Foreskin melanocyte (primary cell): ENCODE measurements at places on chromosomes 1 and 21.

DNA sequence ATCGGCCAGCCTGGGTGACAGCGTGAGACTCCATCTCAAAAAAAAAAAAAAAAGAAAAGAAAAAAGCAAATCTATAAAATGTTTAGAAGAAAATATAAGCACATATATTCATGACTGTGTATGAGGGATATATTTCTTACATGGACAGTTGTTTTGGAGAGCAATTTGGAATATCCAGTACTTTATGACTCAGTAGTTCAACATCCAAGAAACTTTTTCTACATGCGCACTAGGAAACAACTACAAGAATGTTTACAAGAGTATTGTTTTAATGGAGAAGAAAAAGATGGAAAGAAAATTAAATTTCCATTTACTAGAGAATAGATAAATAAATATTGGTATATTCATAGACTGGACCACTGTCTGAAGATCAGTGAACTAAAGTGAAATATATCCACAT lies 77.5 kb downstream of the MAST2 start:
- no peak for DNase-seq

DNA sequence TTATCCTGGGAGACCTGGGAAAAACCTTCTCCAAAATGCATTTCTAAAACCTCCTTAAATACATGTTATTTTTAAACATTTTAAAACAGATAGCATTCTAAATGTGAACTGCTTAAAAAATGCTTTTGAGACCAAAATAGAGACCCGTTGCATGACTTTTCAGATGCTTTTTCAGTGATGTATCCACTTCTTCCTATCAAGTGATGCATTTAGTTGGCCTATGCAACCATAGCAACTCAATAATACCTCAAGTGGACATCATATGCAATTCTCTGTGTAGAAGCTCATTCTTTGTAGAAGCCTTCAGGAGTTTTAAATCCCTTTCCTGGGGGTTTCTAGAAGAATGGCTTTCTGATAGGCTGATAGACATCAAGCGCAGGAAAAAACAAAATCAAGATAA lies 94.5 kb upstream of the RAVER2 start:
- no peak for DNase-seq

- no peak for DNase-seq
These were observed 6.4 kb downstream of the DISP1 start for GRCh38 chr1:222821239-222821638.

DNA sequence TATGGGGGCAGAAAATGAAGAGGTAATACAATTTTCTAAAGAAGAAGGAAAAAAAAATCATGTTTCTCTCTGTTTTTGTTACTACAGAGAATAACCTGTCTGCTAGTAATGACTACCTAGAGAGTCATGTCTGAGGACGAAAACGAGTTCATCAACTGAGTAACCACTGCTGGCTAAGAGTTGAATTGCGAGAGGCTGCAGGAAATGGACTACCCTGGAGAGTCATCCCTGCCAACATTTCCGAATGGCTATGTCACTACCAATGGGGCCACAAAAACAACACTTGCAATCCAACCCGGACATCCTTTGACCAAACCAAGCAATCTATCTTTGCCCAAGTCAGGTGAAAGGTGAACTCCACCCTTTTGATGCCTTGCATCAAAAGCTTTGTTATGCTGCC lies 120.6 kb downstream of the FCRL5 start:
- no peak for DNase-seq

DNA sequence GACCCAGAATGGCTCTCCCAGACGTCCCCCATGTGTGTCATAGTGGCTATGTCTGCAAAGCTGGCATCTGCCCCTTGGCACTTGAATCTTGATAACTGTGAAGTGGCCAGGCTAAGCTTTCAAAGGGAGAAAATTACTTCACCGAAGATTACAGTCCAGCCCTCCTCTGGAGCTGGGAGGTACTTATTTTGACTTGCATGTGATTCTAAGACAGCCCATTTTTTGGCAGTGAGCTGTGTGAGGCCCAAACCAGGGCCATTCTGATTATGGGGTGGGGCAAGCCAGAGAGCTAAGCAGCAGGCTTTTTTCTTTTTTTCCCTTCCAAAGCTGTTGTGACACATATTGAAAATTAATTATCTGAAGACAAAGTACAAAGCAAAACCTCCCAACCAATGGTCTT lies 42.1 kb upstream of the C8B start:
- DNase-seq: no peak

DNA sequence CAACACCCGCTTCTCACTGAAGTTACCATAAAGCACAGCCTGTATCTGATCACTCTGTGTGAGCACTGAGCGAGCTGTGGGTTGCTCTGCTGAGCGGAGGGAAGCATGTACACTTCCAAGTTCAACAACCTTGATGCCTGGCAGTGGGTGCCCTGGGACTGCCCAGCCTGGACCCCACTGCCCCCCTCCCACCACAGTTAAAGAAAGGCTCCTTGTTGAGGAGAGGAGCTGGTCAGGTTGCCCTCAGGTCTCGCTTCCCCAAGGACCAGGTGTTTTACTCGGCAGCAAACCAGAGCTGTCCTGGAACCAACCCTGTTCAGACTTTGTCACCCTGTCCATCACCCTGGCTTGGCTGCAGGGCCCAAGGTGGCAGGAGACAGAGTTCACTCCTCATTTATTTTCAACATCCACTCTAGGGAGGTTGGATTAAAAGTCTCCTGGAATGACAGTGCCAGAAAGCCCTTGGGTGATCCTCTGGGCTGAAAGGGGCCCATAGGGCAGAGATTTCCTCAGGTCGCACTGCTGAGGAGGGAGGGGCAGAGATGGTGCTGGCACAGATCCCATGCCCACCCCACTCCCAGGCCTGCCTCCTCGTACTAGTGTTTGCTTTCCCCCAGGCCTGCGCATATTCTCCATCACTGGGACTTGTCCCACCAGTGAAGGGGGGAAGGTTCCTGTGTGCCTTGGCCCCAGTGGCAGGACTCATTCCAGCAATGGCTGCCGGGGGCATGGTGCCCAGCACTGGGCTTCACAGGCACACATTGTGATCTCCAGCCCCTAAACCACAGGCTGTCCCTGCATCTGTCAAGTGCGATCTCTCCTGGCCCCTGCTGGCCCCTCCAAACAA lies 101.7 kb downstream of the TRABD2B start:
- DNase-seq: no peak

DNA sequence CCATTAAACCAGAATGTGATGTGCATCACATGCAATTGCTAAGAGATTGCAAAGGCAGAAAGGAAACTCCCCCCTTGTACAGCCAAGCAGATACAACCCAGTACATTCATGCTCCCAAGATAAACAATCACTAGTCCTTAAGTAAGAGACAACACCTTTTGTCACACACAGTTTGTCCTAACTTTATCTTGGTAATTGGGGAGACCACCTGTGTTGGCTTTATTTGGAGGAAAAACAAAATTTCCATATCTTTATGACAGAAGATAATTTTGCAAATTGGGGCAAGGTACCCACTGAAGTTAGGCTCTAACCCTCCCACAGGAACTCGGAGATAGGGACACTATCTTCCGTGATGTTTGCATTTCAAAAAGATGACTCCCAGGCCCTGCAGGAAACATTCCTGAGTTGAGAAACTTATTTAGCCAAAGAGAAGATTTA lies 175.0 kb upstream of the TNR start:
- DNase-seq: no peak

GRCh38 chr1:119953266-119953998 lies 57.1 kb upstream of the ADAM30 start:
- no peak for DNase-seq

DNA sequence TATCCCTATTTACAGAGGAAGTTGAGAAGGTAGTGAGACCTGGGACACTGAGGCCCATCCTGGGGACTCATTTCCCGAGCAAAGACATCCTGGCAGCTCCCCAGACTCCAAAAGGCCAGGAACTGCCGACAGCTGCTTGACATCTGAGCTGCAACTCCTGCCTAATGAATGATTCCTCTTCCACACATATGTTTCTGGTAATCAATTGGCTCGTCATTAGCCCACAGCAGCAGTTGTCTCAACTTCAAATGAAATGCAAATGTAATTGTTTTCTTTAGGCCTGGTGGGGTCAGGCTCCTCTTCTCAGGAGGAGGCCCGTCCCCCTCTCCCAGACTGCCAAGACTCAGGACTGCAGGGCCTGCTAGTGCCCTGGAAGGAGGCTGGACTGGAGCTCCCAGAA lies 61.8 kb upstream of the DISP3 start:
- no peak for DNase-seq

GRCh38 chr21:24826822-24827221 lies 780.5 kb downstream of the MRPL39 start:
- no peak for DNase-seq

DNA sequence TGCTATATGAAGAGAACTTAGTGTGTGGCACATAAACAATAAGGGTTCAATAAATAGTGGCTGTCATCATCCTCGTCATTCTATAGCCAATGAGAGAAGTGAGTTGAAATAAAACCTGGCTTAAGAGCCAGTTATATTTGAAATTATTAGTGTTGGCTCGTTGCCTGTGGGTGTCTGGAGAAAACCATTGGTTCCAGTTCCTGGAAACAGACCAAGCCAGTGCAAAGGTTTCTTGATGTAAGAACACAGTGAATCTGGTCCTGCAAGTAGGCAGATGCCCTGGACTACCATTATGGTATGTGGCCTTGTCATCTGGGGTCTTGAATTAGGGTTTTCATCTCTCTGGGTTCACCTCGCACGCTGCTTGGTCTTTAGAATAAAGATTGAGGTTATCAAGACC lies 43.3 kb downstream of the URB2 start:
- no peak for DNase-seq

DNA sequence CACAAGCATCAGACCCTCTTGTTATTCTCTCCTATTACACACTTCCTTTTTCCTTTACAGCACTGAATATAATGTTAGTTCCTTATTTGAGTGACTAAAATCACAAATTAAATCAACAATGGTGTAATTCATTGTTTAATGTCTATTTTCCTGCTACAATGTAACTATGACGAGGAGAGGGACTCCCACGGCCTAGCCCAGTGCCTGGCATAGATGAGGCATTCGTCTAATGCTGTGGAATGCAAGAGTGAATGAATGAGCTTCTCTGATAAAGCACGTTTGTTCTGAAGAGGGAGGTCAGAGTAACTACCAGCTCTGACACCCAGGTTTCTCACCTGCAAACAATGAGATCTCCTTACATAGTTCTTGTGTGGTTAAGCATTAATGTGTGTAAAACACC lies 479.4 kb downstream of the OMA1 start:
- DNase-seq: no peak

DNA sequence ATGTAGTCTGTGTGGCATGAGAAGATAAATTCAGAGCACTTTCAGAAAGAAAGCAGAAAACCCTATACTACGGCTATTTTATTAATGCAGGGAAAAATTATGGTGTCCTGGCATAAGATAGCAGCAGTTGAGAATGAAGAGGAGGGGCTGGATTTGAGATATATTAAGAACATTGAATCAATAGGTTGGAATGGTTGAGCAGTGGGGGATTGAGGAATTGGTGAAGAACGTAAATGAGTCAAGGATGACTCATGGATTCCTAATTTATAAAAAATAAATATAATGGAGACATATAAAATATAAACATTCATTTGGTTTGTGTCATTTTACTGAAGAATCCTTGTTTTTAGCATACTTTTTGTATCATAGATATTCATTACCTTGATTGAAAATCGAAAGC lies 234.3 kb upstream of the ADAMTS5 start:
- no peak for DNase-seq

DNA sequence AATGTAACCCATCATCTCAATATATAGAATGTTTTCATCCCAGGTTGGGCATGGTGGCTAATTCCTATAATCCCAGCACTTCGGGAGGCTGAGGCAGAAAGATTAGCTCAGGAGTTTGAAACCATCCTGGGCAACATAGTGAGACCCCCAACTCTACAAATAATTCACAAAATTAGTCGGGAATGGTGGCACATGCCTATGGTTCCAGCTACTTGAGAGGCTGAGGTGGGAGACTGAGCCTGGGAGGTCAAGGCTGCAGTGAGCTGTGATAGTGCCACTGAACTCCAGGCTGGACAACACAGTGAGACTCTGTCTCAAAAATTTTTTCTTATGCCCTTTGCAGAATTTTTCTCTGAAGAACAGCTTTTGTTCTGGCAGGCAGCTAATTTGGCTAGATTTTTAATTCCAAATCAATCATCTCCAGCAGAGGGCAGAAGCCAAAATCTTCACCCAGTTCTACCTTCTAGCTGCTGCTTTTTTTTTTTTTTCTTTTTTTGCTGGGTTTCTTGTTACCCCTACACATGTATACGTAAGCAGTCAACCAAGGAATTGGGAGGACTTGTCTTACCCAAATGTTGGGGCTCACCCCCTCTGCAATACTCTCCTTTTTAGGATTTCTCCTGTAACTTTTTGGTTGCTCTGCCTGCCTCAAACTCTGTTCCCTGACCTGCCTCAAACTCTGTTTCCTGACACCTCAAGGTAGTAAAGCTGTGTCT lies 2.7 kb upstream of the RAD54L start:
- peak; percentile 52 for DNase-seq

- DNase-seq: peak; percentile 80
These were observed 49.8 kb downstream of the ACOT7 start for GRCh38 chr1:6343506-6344405.

DNA sequence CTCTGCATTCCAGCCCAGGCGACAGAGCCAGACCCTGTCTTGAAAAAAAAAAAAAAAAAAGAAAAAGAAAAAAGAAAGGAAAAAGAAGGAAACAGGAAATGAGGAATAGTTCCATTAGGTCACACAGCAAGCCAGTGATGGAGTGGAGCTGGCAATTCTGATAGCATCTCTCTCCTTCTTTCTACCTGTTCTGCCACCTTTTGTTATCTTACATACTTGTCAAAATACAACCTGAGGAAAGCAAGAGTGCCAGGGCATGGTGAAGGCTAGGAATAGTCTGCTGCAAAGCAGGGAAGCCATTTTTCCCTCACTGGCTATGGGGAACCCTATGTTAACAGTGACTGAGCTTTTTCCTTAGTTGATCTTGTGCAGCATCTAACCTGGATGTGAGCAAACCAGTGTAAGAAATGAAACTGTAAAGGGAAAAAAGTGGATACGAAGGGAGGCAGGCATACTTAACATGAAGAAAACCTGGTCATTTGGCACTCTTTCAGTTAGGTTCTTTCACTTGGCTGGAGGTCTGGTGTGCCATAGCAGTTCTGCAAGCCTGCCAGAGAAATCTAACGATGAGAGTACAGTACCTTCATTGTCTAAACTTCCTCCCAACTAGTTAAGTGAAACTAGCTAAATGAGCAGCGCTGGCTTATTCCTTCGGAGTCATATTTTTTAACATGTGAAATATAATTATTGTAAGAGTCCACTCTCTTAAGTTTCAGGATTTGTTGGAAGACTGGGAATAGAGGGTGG lies 17.9 kb upstream of the THEM5 start:
- DNase-seq: peak; percentile 55

DNA sequence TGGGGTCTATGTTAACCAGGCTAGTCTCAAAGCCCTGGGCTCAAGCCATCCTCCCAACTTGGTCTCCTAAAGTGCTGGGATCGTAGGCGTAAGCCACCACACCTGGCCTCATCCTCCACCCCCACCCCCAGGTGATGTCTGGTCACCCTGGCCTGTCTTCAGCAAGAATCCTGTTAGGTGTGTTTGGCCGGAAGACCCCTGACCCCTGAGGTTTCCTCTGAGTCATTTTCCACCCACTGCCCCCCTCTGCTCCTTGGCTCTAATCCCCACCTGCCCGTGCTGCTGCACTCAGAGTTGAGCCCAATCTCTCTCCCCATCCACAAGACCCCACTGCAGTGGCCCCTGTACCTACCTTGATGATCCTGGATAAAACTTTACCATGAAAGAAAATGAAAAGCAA lies 25.2 kb downstream of the SLC66A1 start:
- no peak for DNase-seq
